ENCODE measurements at places on chromosomes 6 and 20.
A peak's percentile ranks its signal among the peaks of the same experiment; 100 is the strongest.

DNA sequence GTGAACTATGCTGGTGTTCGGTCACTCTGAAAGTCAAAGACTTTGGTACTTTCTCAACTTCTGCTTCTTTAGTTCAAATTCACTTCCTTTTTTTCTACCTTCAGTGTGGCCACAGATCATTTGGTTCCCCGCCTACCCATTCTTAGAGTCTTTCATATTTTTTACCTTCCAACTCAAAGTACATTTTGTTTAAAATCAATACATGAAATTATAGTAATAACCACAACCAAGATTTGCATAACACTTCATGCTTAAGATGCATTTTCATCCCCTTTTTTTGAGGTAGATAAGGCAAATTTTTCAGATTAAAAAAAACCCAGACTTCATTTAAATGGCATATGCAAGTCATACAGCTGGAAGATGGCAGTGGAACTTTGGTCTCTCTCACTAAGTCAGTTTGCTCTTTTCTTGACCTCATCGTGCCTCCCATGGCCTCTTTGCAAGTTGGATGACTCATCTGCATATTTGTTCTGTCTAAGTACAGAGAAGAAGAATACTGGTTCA is 11.9 kb upstream of the CNR1 start:
- no peak for DNase-seq

DNA sequence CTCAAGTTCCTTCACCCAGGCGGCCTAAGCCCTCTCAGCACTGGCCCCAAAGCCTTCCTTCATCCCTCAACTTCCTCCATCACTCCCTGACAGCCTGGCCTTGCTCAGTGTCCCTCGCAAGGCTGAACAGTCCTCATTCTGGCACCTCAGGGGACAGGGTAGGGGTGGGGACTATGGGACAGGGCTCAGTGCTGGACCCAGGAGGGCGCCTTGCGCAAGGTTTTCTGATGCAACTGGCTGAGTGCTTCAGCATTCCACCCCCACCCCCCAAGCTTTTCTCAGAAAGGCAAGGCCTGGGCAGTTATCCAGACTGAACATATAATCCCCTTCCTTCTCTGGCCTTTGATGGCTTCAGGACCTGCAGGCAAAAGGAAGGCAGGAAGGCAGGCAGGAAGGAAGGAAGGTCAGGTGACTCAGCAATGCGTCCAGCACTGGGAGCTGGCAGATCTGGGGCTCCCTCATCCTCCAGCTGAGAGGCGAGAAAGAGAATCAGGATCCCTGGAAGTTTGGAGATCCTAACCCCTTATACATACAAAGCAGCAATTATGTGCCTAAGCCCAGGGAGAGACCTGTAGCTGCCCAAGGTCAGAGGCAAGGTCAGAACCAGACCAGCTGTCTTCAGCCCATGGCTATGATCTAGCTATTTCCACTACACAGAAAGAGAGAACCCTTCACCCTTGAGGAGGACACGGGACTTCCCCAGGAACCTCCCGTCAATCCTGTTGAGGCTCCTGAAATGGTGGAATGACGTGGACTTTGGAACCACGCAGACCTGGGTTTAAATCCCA is 8.6 kb upstream of the TRIB3 start:
- no peak for DNase-seq

DNA sequence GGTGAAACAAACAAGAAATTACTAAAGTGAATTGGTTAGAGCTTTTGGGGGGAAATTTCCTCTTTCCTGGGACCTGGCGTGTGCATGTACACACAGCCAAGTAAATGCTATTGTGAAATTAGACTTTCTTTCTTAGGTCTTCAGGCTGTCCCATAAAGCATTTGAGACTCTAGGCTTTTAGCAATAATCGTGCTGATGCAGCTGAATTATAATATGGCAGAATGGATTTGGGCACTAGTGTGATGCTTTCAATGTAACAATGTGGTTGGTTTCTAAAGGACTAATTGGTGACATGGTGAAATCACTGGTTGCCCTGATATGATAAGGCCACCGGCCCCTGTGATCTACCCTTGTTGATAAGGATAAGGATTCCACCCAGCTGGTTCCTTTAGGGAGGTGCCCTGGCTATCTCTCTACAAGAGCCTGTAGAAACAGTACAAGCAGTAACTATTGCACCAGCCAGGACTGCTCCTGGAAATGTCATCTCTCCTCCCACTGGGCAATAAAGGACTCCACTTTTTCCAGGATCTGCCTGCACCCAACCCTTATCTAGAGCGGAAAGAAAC is 164.1 kb downstream of the TFAP2A start:
- DNase-seq = no peak

DNA sequence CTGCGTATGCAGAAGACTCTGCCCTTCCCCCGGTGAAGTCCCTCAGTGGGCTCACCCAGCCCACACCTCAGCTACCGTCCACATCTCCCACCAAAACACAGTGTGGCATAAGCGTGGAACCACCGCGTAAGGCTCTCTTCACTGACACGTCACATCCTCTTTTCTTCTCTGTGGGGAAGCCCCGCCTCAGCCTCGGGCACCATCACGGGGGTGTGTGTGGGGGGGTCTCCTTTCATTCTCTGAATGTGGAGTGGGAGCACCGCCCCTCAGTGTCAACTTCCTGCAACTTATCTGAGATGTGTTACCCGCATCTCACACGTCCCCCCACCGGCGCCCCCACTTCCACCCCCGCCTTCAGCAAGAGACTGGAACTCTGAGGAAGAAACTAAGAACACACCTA is 388.4 kb upstream of the JARID2 start:
- peak; percentile 76 for DNase-seq

DNA sequence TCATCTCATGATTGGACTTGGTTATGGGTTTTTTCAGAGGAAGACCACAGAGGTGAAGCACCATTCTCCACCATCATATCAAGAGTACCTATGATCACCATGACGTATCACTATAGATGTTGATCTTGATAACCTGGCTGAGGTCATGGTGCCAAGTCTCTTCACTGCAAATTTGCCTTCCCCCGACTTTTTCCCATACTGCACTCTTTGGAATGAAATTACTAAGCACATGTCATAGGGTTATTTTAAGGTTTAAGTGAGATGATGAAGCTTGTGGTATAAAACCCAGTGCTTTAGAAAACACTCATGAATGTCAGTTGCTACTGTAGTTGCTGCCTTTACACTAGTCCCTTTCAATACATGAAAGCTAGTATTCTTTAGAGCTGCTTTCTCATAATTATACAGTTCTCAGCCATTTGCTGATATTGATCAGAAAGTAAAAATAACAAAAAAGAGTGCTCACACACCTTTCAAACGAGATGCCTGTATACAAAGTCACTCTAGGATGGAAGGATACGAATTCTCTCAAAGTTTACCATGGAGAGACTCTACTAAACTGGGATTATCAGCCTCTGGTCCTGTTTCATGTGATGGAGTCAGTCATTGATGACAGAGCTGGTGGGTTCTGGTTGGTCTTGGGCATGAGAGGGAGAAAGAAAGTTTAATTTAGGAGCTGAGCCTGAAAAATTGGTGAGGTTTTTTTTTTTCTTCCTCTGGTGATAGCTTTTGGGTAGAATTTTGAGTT is 228.1 kb downstream of the PRL start:
- no peak for DNase-seq

- no peak for DNase-seq
These were observed 29.9 kb downstream of the KIF13A start for GRCh38 chr6:17957498-17957897.

GRCh38 chr6:1004885-1005630 is 306.8 kb upstream of the FOXQ1 start:
- DNase-seq = no peak

DNA sequence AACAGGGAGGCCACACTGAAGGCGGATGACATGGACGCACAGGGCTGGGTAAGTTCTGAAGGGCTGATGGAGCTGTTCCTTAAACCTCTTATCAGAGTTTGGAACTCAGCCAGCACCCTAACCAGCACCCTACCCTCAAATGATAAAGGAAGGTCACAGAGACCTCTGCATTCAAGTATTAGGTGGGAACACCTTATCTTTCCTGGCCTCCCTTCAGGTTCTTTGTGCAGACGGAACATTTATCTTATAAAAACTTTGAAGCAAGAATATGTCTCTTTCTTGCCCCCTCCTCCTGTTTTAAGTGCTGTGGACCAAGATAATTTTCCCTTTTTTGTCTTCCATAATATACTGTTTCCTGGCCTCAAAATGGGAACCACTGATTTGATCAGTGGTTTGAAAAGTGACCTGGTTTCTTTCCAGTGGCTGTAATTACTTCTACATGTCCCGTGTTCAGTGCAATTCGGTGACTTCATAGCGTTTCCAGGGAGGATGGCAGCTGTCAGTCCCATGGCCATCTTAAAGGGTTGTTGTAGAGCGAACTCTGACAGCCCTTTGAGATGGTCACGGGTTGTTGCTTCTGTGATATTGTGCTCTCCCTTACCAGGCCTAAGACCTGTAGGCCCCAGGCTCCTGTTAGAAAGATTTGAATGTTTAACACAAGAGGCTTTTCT is 213.2 kb upstream of the MYLIP start:
- DNase-seq = no peak

DNA sequence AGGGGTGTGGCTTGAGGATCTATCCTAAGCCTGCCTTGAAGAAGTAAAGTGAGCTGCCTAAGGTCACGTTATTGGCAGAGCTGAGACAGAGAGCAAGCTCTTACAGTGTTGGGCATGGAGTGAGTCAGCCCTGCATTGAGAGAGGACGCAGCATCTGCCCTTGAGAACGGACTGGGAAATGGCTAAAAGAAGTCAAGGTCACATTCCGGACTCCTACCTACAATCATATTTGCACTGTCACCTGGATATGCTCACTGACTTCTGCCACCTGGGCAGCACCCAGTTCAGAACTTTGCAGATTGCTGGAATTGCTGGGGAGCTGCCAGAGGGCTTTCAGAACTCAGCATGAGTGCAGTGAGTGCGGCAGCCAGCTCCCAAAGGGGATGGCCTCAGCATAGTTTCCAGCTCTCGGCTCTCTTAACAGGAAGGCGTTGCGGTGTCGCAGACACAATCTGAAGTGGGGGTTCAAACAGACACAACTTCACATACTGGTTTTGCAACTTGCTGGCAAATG is 199.3 kb upstream of the SGK1 start:
- no peak for DNase-seq

DNA sequence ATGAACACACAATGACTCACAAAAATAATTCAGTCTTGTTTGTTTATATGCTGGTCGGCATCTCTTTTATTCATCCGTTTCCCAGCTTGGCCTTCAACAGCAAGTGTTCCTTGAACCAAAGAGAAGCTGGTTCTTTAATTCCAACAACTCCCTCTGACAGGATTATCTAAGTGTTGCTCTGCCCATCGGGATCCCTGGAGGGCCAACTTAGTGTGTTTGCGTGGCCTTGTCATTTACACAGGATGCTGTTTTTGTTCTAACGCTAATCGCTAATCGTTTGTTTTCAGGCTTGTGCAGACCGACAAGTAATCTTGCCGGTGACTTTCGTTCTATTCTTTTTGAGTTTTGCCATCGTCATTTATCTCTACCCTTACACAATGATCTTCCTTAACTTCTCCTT is 267.4 kb upstream of the EXOC2 start:
- DNase-seq = no peak

DNA sequence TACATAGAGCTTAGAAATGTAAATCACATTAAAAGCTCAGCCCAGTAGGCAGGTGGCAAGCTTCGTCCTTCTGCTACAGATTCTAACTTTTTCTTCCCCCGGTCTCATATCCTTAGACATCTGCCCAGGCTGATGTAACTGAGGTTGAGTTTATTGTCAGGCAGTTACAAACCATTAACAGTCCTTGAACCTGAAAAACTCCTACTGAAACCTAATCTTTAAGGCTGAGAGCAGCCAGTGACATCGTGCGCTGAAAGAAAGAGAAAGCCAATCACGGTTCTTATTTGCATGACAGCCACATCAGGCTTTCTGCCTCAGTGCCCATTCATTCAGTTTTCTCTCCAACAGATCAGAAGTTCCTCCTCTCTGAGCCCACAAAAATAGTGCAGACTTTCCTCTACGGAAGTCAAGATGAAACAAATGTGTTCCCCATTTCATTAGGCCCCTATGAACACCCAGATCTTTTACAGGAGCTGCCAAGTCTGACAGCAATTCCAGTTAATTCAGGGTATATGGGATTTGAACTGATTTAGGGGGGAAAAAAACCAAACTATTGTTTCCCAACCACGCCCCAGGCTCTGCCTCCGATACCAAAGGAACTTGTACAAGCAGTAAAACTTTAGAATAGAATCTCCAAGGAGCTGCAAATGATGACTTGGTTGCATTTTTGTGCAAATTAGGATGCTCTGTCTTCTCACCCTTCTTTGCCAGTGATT is at the start of gene NHSL1:
Gene NHSL1, minus strand, starts transcription at position 192 of the 716 bp plus-strand sequence. CDS start 204 bp downstream, outside the sequence.
- no peak for DNase-seq

- no peak for DNase-seq
These were observed 988 bp downstream of the ECHDC1 start for GRCh38 chr6:127342296-127342945.

DNA sequence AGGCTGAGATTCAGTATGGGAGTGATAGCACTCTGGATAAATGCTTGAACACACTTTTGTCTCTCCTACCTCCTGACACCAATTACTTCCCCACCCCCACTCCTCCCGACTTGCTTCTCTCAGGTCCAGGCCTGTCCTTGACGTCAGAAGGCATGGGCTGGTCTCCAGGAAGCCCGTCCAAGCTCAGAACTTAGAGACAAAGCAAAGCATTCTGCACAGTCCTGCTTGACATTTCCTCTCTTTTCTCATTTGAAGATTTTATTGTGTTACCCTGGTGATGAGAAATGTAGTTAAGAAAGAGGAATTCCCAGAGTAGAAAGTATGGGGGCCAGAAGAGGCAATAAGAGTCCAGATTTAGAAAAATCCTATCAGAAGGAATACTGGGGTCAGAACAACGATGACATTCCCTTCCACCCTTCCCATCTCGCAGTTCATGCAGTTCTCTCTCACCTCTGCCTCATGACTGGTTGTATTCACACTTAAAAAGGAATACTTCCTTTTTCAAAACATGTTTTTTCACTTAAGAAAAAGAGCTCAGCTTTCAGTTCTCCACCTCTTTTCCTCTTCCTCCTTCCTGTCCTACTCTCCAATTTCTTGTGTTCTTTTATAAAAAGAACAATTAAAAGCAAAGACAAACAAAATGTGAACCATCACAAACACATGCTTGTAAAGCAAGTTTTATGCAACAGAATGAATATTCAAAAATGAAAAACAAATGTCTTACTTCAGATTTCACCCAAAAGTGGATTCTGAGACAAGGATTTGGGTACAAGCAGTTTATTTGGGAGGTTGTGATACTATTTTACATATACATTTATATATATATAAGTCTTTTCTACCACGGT is 18.5 kb upstream of the FAM184A start:
- no peak for DNase-seq

GRCh38 chr6:48525849-48526248 is 414.9 kb upstream of the PTCHD4 start:
- DNase-seq = no peak

GRCh38 chr20:50724851-50725723 is 6.3 kb upstream of the PARD6B start:
- peak; percentile 77 for DNase-seq

GRCh38 chr20:23165964-23166363 is 79.8 kb upstream of the CD93 start:
- no peak for DNase-seq

Measured in stimulated activated CD4-positive, alpha-beta T cell treated with anti-CD3 and anti-CD28 coated beads, Interleukin-2, amount 100 ng/mL, for 24 hours (primary cell).